ENCODE measurements at places on chromosomes 16 and 17.
A peak's percentile ranks its signal among the peaks of the same experiment; 100 is the strongest.

- DNase-seq, result no peak
Measured at GRCh38 chr17:10744501-10745000, 14.7 kb upstream of the TMEM220 start.

DNA sequence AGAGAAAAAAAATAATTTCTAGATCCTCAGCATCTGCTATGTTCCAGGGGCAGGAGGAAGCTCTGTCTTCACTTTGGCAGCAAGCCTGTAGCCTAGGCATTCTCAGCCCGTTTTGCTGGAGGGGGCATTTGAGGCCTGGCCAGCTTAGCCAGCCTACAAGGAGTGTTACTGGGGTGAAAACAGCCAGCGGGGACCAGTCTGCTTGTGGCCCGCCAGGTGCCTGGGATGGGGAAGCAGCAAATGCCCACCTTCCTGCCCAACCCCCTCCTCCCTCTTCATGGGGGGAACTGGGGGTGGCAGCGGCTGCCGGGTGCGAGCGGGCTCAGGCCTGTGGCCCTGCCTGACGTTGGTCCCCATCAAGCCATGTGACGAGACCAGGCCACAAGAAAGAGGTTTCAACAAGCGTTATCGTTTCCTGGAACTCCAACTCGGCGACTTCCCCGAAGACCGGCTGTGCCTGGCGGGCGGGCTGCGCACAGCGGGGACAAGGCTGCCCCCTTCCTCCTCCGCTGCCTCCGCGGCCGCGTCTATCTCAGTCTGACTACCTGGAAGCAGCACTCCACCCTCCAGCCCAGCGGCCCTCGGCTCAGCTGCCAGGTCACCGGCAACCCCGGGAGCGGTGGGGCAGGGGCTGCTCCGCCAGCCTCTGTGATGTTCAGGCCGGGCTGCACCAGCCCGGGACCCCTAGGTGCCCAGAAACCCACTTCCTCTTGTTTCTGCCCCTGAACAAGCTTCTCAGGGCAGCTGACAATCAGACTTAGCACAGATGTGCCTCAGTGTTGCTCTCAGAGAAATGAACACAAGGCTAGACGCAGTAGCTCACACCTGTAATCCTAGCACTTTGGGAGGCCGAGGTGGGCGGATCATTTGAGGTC, 22.9 kb downstream of the SOCS1 start:
- no peak for DNase-seq

DNA sequence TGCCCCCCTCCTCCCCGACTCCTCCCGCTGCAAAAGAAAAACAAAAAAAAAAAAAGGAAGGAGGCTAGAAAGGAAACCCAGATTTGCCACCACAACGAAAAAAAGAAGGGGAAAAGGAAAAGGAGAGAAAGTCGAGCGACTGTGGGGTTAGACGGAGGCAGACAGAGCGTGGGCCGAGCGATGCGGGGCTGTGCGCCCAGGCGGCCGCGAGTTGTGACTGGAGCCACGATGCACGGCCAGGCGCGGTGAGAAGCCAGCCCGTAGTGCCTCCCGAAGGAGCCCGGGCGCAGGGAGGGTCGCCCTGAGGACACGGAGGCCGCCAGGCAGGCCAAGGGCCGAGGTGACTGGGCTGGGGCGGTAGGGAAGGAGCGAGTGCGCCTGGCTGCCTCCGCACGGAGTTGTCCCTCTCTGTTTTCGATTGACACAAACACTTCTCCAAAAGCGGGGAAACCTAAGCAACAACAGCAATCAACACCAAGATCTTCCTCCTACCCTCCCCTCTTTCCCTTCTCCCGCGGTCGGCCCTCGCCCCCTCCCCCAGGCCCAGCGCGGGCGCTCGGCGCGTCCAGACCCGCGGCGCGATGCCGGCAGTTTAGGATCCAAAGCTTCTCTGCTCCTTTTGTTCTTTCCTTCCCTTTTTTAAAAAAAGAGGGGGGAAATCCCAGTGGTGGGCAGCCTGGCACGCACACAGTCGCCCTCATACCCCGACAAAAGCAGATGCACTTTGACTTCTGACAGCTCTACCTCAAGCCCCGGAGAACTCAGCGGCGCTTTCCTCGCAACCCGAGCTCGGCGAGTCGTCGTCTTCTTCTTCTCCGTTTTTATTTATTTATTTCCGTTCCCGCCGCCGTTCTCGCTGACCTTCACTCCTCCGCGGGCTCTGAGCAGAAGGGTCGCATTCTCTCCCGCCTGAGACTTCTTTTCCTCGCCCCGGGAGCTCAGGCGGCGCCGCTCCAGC, at the start of gene LHX1:
Gene LHX1, plus strand, starts transcription at position 475 of the 958 bp plus-strand sequence. CDS start 723 bp downstream, outside the sequence.
- no peak for DNase-seq

- DNase-seq, result no peak
Measured at GRCh38 chr17:82793974-82794630, 42.2 kb downstream of the TBCD start.

DNA sequence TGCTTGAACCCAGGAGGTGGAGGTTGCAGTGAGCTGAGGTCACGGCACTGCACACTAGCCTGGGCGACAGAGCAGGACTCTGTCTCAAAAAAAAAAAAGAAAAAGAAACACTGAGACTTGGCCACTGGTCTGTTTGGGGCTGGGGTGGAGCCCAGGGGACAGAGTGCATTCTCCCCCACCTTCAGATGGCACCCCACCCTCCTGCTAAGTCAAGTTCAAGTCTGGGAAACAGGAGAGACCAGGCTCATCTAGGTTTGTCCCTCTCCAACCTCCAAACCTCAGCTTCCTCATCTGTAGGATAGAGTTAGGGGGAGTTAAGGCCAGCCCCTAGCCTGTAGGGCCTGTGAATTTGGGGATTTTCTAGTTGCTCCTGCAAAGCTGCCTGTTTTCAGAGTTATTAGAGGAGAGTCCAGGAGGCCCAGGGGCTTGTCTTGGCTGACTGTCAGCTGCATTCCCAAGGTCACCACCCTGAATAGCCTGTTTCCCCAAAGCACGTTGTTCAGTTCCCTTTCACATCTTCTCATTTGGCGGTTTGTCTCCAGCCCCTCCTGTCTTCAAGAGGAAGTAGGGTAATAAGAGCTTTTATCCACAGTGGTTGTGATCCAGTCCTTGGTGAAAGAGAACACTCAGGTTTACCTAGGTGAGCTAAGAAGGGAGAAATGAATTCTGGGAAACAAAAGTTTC, 2.2 kb downstream of the MT3 start:
- no peak for DNase-seq

DNA sequence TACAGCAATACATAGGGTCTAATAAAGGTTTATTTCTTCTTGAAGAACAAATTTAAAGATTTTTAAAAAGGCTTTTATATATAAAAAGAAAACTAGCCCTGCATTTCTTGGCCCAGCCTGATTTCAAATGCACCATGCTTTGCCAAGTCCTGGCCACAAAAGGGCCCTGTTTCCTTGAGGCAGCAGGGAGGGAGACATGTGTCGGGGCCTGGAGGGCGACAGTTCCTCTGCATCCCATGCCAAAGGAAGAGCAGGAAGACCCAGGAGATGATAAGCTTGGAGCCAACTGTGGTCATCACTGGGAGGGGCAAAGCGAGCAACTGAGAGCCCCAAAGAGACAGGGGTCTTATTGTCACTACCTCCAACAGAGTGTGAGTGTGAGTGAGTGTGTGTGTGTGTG, 571.5 kb upstream of the PSMD7 start:
- no peak for DNase-seq

DNA sequence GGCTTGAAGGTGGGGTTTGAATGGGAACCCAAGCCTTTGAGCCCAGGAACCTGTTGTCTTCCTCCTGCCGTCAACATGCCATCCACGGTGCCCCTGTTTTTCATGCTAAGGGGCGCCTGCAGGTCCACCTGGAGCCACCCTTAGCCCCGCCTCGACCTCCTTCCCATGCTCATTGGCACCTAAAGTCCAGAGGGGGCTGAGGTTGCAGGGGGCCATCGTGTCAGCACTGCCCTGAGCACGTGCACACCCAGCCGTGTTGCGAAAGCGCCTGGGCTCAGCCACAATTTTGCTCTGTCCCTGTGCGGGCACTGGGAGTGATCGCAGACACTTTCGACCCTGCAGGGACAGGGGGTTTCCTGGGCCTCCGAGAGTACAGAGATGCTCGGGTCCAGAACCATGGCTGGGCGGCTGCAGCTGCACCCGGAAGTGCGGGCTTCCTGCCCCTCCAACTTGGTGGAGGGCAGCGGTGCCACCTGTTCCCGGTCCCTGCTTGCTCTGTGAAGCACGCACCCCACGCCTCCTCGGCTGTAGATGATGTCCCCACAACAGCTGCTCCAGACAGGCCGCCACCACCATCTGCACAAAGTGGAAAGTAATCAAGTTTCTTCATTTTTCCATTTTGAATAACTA, 454.7 kb downstream of the CDH8 start:
- DNase-seq, result no peak

DNA sequence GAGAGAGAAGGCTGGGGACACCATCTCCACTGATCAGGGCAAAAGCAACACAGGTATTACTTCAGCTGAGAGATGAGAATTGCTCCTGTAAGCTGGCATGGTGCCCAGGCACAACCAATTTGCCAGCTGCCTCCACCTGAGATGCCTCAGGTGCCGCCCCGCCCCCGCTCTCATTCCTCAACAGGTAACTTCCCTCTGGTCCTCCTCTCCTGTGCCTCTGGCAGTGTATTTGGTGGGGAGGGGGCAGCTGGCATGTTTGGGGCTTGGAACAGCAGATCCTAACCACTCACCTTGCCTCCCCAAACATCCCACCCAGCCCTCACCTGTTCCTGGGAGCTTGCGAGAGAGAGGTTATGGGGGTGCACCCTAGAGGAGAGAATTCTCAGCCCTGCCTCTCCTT, 2.9 kb upstream of the SRCIN1 start:
- DNase-seq, result peak; percentile 38

- DNase-seq, result no peak
Measured at GRCh38 chr17:38416840-38417209, 11.4 kb upstream of the ARHGAP23 start.

- no peak for DNase-seq
Measured at GRCh38 chr17:44530896-44531418, 26.3 kb upstream of the FZD2 start.

DNA sequence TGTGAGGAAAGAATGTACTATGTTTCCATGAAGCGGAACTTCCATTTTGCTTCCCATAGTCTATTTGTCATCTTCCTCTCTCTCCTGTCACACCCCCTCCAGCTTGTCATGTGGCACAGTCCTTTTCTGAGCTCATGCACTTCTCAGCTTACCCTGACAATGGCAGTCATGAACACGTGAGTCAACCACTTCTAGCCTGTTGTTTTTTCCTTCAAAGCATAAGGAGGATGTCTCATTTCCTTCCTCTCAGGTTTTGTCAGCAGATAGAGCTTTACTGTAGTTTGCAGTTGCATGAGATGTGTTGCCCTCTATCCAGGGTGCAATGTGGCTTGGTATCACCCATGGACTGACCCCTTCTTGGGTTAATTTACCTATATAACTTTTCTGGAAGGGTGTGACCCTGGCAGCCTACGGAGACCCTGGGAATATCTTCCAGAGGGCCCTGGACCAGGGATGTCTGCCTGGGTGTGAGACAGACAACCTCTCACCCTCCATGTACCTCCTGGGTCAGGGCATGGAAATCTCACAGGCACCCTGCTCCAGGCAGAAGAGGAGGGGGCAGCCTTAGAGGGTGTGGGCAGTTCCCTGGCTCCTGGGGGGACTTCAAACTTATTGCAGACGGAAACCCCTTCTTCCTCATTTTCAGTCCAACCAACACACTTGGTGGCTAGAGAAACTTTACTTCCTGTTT, 4.0 kb upstream of the ZNF267 start:
- no peak for DNase-seq

- DNase-seq, result no peak
Measured at GRCh38 chr16:67672739-67673662, 6.4 kb downstream of the C16orf86 start.

- DNase-seq, result no peak
Measured at GRCh38 chr17:44221862-44222111, 2.3 kb upstream of the UBTF start.

DNA sequence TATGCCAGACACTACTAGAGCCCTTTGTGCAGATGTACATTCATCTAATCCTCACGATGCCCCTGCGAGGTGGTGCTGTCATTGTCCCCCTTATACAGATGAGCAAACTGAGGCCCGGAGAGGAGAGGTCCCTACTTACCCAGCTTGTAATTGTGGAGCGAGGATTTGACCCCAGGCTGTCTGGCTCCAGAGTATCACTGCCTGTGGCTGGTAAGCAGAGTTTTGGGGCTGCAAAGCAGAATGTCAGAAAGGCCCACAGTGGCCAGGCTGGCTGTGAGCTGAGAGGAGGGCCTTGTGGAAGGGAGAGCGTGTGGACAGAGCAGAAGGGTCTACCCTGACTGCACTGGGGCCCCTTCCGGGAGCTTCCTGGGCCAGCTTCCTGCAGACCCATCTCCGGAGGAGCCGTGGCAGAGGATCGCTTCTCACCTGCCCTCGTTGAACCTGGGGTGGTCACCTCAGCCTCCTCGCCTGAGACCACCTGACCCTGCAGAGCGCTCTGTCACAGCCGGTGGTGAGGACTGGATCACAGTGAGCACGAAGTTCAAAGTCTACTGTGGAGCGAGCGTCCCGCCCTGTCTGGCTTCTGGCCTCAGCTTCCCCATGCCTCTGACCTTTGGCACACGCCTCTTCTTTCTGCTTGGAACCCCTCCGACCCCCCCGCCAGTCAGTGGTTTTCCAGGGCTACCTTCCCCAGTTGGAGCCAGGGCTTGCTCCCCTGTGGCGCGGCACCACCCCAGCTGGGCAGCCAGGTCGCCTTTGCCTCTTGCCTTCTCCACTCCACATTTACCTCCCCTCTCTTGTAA, 12.1 kb downstream of the CMIP start:
- DNase-seq, result no peak

DNA sequence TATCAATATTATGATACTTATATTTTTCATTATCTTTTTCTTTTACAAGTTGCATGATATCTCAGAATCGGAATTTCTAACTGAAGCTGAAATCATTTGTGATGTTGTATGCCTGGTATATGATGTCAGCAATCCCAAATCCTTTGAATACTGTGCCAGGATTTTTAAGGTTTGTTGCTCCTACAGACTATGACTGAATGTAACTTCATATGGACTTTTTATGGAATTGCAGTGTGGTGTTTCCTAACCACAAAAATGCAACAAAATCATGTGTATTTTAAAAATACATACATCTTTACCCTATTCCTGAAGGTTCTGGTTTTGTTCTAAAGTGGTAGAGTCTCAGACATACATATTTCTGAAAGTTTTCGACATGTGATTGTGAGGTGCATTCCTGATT, 58.8 kb upstream of the RHBDL3 start:
- DNase-seq, result no peak

Data from NCI-H2081 treated with DMSO at 0.1 percent for 48 hours (cell line).